Activated CD4-positive, alpha-beta T cell treated with anti-CD3 and anti-CD28 coated beads for 48 hours (primary cell): ENCODE measurements at places on chromosomes 7 and 10.

- DNase-seq, result no peak
Measured at GRCh38 chr10:82208726-82209125, 333.7 kb downstream of the NRG3 start.

DNA sequence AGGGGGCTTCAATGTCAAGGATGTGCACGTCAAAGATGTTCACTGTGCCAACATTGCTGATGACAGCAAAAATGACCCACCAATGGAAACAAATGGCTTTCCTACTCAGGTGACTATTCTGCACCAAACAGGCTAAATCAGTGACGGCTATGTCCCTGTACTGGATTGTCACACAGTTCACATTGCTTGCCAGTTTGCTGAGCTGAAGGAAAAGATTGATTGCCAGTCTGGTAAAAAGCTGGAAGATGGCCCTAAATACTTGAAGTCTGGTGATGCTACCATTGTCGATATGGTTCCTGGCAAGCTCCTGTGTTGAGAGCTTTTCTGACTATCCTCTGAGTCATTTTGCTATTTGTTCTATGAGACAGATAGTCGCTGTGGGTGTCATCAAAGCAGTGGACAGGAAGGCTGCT is 202.2 kb upstream of the ETV1 start:
- no peak for DNase-seq

GRCh38 chr7:924541-925231 is 29.8 kb downstream of the ADAP1 start:
- peak; percentile 80 for DNase-seq

DNA sequence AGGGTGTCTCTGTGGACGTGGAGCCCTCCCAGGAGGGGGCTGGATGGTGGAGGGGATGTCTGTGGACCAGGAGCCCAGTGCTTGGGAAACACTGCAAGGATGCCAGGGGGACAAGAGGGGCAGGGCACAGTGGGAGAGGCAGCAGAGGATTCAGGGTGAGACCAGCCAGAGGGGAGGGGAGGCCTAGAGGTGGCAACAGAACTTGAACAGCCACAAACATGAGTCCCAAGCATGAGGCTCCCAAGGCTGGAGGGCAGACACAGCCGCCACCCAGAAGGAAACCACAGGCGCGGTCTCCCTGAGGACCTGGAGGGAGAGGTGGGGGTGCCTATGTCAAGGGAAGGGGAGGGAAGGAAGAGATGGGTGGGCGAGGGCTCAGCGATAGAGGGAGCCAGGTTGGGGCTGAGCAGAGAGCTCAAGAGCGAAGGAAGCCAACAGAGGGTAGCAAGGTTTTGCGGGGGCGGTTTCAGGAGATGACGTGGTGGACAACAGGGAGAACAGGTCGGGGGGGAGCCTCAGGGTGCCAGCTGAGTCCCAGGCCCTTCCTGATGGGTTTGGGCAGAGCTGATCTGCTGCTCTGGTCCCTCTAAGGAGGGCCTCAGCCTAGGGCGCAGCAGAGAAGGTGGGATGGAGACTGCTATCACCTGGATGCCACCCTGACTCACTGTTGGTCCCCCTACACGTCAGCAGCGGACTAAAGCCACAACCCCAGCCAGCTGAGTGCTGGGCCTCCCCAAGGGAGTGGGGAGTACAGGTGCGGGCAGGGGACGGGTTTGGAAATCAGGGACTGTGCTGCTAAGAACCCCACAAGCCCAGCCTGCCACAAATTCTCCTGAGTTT is 6.7 kb upstream of the PILRA start:
- peak; percentile 52 for DNase-seq

GRCh38 chr10:36170142-36170719 is 528.1 kb upstream of the FZD8 start:
- no peak for DNase-seq

GRCh38 chr10:63421591-63421990 is 44.2 kb downstream of the JMJD1C start:
- no peak for DNase-seq

GRCh38 chr10:102603946-102604345 is 40.3 kb upstream of the TRIM8 start:
- DNase-seq, result no peak

DNA sequence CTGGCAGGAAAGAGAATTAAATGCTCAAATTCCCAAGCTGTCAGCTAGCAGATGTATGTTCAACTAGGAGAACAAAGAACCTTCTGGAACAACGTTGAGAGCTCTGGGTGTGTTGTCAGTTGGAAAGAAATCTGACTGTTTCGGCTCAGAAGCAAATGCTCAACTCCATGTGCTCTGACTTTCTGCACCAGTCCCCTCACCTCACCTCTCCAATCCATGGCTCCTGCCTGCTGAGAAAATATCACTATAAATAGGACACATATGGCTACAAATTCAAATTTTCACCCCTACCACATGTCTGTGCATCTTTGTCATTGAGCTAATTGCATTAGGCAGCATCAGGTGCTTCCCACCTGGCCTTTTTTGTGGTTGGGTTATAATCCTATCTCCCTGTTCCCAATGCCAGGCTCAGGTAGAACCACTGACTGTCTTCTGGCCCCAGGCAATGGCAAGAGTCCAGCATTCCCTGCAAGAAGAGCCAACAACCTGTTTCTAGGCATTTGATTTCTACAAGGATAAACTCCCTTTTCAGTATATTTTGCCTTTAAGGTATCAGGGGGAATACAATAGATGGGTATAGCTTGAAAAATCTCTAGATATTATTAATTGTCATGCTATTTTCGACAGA is 142.6 kb upstream of the LSM8 start:
- no peak for DNase-seq

DNA sequence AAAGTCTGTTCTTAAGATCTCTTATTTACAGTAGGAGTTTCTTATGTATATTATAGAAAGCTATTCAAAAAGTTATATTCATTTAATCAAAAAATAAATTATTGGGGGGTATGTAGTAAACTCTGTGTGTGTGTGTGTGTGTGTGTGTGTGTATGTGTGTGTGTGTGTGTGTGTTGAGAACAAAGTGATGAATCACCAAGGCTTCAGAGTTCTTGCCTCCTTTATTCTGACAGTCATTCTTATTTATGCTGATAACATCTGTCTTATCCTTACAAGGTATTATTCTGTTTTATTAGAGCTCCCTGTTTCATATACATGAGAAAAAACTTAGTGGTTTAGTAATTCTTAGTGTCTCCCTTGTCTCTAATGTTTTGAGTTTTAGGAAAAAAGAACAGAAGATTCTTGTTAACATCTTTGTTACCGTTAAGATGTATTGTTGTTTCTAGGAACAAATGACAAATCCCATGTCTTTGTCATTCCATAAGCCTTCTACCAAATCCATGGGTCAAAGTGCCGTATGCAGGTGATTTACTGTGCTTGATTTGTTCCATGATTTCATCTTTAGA is 424.0 kb downstream of the EXOC4 start:
- no peak for DNase-seq

DNA sequence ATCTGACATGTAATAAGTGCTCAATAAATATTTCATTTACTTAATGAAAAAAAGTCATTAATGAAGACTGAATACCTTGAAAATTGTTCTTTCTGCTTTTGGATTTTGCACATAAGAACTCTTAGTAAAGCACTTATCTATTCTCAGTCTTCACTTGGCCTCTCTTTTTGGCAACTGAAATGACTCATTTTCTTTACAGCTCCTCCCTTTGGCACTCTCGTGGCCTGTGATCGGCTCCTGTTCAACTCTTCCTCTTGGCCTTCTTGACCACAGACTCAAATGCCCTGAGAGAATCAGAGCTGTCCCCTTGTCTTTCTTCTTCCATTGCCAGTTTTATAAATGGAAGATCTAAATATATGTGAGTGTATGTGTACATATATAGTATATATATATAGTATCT is 54.2 kb downstream of the FOXP2 start:
- DNase-seq, result no peak

GRCh38 chr10:120794390-120794789 is 56.8 kb upstream of the WDR11 start:
- DNase-seq, result no peak

GRCh38 chr10:46552526-46553237 is 3.8 kb downstream of the GPRIN2 start:
- peak; percentile 1 for DNase-seq

DNA sequence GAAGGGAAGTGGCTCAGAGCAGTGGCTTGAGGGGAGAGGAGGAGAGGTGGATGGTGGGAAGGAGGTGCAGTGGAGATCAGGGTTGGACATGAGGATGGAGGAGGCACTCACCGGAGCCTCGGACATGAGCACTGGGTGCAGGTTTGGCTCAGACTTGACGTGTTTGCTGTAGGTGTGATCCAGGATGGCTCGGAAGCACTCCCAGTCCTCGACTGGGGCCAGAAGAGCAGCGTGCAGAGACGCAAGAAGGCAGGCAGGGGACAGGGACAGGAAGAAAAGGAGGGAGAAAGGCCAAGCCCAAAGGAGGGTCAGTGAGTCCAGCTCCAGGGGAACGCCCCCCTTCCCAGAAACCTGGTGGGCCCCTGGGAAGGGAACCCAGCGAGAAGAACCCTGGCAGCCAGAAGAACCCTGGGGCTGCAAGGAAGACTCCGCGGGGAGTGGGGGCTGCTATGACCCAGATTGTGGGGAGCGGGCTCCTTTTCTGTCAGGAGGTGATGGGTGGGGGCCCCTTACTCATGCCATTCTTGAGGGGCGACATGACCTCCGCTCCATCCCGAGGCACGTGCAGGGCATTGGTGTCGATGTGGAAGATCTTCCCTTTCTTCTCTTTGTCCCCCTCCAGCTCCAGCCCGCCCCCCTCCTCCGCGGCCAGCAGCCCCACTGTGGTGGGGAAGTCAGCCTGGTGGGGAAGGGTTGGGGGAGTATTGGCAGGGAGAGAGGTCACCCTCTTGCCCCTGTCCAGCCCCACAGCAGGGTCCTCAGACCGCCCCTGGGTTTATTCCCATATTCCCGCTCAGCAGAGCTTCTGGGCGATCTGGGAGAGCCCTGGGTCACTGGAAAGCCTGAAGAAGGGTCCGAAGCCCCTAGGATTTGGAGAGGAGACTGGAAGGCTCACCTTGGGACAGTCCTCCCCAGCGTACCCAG is 1.1 kb downstream of the ACTL6B start:
- DNase-seq, result no peak

DNA sequence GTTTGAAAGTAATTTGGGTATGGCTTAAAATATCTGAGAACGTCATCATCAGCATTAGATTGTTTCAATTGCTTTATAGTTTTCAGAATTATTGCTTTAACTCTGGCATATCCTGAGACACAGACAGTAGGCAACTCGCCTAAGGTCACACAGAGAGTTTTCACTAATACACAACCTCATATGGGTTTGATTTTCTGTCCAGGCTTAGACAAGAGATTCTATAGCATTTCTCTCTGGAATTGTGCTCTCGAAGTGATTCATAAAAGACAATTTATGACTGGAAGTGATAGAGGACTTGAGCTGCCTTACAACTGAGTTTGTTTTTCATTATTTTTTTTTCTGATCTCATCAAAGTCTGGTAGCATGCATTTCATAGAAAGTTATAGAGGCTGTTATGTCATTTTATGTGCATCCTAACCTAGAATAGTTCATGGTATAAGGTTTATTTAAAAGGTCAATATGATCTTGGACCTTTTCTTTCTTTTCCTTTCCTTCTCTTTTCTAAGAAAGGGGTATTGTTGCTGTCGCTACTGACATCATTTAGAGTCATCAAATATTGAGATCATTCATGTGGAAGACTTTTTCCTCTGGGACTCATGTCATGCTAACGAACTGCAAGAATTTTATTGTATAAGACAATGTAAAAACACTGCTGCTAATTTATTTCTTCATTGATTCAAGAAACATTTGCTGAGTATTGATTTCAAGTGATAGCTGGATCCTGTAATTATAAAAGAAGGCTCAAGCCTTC is 278.2 kb downstream of the PLXDC2 start:
- no peak for DNase-seq

DNA sequence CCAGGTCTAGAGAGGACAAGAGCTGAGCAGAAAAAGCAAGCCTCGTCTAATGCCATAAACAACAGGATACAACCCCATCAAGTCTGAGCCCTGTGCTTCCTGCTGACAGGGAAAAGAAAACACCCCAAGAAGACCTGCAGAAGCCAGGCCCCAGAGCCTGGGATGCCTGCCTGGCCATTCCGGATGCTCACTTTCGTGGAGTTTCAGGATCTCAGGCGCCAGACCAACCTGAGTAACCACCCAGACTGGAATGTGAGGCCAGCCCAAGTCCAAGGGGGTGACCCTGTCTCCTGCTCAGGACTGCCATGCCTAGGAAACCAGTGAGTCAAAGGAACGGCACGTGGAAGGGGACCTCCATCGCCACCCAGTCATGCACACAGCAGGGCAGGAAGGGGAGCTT is 74.3 kb downstream of the PLXNA4 start:
- DNase-seq, result no peak

GRCh38 chr7:134463751-134464150 is 4.9 kb upstream of the AKR1B1 start:
- no peak for DNase-seq

DNA sequence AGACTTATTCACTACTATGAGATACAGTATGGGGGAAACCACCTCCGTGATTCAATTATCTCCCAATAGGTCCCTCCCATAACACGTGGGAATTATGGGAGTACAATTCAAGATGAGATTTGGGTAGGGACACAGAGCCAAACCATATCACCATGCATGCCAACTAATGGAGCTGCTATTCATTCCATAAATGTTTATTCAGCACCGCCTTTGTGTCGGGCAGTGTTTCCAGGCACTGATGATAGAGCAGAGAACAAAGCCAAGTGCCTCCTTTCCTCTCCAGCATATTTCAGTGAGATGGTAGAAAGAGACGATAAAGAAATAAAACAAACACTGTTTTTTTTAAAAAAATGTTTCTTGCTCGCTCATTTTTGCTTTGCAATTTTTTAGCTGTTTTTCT is 295.9 kb upstream of the FOXK1 start:
- DNase-seq, result no peak

DNA sequence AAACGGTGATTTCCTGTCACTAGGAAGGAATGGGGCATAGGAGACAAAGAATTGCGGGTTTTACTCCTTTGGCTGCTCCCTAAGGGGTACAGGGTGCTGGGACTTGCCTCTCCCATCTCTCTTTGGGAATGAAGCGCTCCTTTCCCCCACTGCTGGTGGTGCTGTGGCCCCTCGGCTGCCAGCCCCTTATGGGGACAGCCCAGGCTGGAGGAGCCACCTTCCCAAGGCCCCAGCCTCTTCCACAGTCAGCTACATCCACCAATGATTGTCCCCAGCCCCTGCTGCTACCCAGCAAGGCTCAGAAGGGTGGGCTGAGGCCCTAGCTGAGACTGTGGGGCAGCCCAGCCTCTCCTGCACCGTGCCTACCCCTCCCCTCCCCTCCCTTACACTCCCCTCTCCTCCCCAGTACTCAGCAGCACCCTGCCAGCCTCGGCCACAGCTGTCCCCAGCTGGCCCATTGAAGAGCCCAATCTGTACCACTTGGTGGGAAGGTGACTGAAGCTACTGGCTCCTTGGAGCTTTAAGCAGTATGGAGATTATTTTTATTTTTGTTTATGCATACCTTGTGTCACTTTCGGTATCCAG is 19.0 kb downstream of the PRKAG2 start:
- DNase-seq, result no peak

- no peak for DNase-seq
Measured at GRCh38 chr7:44235066-44235465, 34.3 kb downstream of the YKT6 start.

DNA sequence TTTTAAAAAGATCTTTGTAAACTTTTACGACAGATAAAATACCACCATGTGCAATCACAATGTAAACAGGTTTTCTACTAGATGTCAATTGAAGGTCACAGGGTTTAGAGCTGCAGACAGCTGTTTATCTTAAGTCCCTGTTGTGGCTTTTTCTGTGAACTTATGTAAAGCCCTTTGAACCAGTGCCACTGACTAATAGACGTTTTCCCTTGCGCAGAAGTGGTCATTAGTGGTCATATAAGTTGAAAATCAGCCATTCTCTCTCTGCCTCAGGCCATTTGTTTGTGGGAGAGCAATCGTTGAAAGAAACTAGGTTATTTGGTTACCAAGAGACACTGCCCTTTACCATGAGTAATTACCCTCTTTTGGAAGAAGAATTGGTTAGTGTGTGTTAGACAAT is 23.9 kb downstream of the CACNB2 start:
- DNase-seq, result no peak
